Muscle of leg (tissue), 16 donors: ENCODE measurements at places on chromosomes 6 and 20. TPM values are rescaled to one million over a fixed set of nuclear protein-coding genes. Genes with fewer than 3 reads are reported as not detected.

SLC22A3 gene
- 8.2 TPM for total RNA-seq

DEFB124 gene
- total RNA-seq: 0.62 TPM

NOX3 gene
- total RNA-seq: not detected

TOX2 gene
- total RNA-seq: 0.44 TPM

OR2B6 gene
- 0.09 TPM for total RNA-seq

TPBG gene
- 11.4 TPM for total RNA-seq

DLL1 gene
- total RNA-seq: 12.8 TPM

MAFB gene
- total RNA-seq: 6.3 TPM

TPD52L1 gene
- 39.8 TPM for total RNA-seq

POPDC3 gene
- total RNA-seq: 48.5 TPM

ASIP gene
- 0.27 TPM for total RNA-seq

DNA sequence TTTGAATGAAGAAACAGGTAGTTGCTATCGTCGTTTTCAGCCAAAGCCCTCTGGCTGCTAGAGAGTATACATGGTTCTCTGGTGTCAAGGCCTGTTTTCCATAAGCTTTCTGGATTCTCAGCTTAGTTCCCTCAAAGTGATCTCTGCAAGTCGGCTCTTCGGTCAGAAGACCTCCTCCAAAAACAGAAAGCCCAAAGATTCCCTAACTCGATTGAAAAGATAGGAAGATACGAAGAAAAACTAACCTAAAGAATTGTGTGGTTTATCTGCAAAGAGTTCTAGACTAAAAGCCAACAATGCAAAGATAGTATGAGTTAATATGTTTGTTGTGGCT, 545 bp upstream of the ASCC3 start:
- peaks cover 4% of the 10 kb centered on the region for H3K4me1 ChIP-seq
- H3K27me3 ChIP-seq: no peaks in the 10 kb centered on the region

GRCh38 chr6:130507666-130508028, 141.8 kb downstream of the TMEM200A start:
- no peaks in the 10 kb centered on the region for H3K27me3 ChIP-seq
- no peak overlapping the region for H3K27ac ChIP-seq
- no peaks in the 10 kb centered on the region for H3K4me1 ChIP-seq
- no peak overlapping the region for H3K4me3 ChIP-seq

- no peaks in the 10 kb centered on the region for H3K36me3 ChIP-seq
- no peak overlapping the region for H3K27ac ChIP-seq
- H3K4me1 ChIP-seq: no peaks in the 10 kb centered on the region
- no peaks in the 10 kb centered on the region for H3K27me3 ChIP-seq
Observed at GRCh38 chr6:109420751-109421150, 19.7 kb downstream of the PPIL6 start.

- H3K27me3 ChIP-seq: no peaks in the 10 kb centered on the region
- no peak for DNase-seq
- H3K4me1 ChIP-seq: peaks cover 4% of the 10 kb centered on the region
- H3K27ac ChIP-seq: peak overlapping the region; percentile 96
Observed at GRCh38 chr6:100880149-100880852, 828 bp downstream of the ASCC3 start.

- peak within 1 kb of the TSS; percentile 62 for H3K27ac ChIP-seq
- peak; percentile 82 for DNase-seq
- H3K4me1 ChIP-seq: no peaks in the 10 kb centered on the region
- peak within 1 kb of the TSS; percentile 33 for H3K4me3 ChIP-seq
- no peaks in the 10 kb centered on the region for H3K36me3 ChIP-seq
- peaks cover 24% of the 10 kb centered on the region for H3K27me3 ChIP-seq
Observed at GRCh38 chr20:46117704-46118467, at the start of gene CD40. Gene CD40, plus strand, starts transcription at chr20:46118314. Its CDS starts 30 bp downstream, at chr20:46118344.

DNA sequence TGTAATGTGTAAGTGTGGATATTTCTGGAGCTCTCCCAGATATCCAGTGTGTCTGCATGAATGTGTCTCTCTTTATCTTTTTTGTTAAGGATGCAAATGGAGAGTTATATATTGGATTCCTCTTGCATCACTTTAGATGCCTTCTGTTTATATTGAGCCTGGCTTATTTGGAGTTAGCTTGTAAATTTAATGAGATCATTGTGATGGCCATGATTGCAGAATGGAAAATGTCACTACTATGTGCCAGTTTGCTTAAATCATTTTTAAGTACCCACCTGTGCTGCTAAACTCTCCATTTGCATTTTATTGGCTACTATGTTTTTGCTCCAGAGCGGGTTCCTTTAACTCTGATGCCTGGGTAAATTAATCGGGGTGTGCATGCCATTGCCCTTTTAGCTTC, 334.8 kb downstream of the UTRN start:
- H3K36me3 ChIP-seq: no peaks in the 10 kb centered on the region
- no peak overlapping the region for H3K4me3 ChIP-seq
- no peak overlapping the region for H3K27ac ChIP-seq

- no peak overlapping the region for H3K27ac ChIP-seq
- H3K4me3 ChIP-seq: no peak overlapping the region
- H3K36me3 ChIP-seq: no peaks in the 10 kb centered on the region
- peaks cover 34% of the 10 kb centered on the region for H3K4me1 ChIP-seq
Observed at GRCh38 chr20:44800391-44801046, 9.8 kb downstream of the RIMS4 start.

DNA sequence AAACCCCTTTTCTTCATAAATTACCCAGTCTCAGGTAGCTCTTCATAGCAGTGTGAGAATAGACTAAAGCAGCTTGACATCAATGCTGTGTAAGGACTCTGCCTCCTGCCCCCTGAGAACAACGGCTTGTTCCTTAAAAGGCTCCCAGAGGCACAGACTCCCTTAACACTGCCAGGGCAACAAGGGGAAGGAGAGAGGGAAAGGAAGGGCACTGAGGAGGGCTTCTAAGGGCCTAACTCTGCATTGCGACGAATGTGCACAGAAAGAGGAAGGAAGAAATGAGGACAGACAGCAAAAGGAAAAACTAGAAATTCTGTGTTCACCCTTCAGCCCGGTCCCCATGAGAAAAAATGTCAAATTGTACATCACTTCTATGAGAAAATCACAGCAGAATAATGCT, 74.0 kb downstream of the AGPAT4 start:
- peak; percentile 53 for DNase-seq
- no peak overlapping the region for H3K27ac ChIP-seq
- no peaks in the 10 kb centered on the region for H3K36me3 ChIP-seq

- H3K27me3 ChIP-seq: no peaks in the 10 kb centered on the region
- peak; percentile 46 for DNase-seq
- no peaks in the 10 kb centered on the region for H3K4me1 ChIP-seq
Observed at GRCh38 chr20:62171245-62171644, 11.6 kb upstream of the MTG2 start.

DNA sequence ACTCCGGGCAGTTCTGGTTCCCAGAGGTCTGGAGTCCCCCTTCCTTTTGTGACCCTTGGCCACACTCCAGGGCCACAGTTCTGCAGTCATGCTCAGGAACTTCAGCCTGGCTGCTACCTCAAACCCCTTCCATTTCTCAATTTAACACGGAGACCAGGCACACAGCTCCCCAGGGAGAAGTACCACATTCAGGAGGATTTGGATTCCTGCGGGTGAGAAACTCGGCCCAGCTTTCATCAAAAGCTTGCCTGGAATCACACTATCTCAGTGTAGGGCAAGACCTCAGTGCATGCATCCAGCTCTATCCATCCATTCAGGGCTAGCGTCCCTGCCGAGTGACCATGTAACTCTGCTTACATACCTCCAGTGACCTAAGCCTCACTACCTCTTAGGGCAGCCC, 16.8 kb upstream of the IP6K3 start:
- H3K27ac ChIP-seq: no peak overlapping the region
- H3K36me3 ChIP-seq: no peaks in the 10 kb centered on the region
- no peaks in the 10 kb centered on the region for H3K27me3 ChIP-seq
- H3K4me3 ChIP-seq: no peak overlapping the region
- peaks cover 29% of the 10 kb centered on the region for H3K4me1 ChIP-seq
- no peak for DNase-seq

DNA sequence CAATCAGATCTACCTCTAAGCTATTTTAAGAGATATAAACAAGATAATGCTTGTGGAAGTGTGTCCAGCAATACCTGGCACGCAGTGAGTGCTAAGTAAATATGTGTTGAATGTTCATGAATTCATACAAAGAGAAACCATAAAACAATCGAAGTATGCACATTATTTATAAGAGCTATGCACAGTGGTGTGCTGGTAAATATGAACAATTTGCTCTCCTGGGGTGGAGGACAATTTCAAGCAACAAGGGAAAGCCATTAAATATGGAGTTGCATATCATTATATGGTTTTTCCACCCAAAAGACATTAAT, 526.6 kb upstream of the MARCKS start:
- no peak for DNase-seq
- H3K36me3 ChIP-seq: no peaks in the 10 kb centered on the region
- H3K27me3 ChIP-seq: no peaks in the 10 kb centered on the region
- H3K4me3 ChIP-seq: no peak overlapping the region
- no peaks in the 10 kb centered on the region for H3K4me1 ChIP-seq

- no peak for DNase-seq
- no peaks in the 10 kb centered on the region for H3K4me1 ChIP-seq
- no peak overlapping the region for H3K27ac ChIP-seq
Observed at GRCh38 chr6:72702421-72702820, 80.6 kb downstream of the KCNQ5 start.

- peaks cover 25% of the 10 kb centered on the region for H3K4me1 ChIP-seq
- DNase-seq: no peak
- H3K27ac ChIP-seq: no peak overlapping the region
- no peaks in the 10 kb centered on the region for H3K27me3 ChIP-seq
- H3K36me3 ChIP-seq: no peaks in the 10 kb centered on the region
- no peak overlapping the region for H3K4me3 ChIP-seq
Observed at GRCh38 chr6:11705069-11705468, 73.5 kb downstream of the ADTRP start.

DNA sequence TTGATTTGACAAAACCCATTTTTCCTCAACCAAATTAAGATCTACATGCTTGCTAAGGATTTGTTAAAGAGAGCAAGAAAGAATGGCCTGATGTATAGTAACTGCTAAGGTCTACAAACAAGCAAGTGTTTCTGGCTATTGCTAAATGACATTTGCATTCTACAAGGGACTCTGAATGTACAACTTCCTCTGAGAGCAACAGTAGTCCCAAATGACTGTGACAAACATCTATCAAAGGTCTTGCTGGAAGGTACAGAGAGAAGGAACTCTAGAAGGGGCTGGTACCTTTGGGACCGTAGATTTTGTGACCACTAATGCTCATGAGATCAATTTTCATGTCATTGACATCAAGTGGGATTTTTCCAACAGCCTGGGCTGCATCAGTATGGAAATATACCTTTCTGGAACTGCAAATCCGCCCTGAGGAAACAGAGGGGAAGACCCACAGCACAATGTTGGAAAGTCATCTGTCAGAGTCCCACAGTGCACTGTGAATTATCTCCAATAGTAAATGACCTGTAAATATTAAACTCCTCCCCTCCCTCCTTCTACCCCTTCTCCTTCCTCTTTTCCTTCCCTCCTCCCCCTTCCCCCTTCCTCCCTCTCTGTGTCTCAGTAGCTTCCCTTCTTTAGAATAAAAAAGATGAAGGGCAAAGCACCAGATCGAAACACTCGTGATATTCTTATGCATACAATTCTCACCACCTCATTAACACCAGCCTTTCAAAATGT, 15.9 kb upstream of the CPNE1 start:
- no peaks in the 10 kb centered on the region for H3K27me3 ChIP-seq
- peaks cover 19% of the 10 kb centered on the region for H3K36me3 ChIP-seq
- H3K27ac ChIP-seq: no peak overlapping the region
- H3K4me3 ChIP-seq: no peak overlapping the region
- H3K4me1 ChIP-seq: no peaks in the 10 kb centered on the region
- DNase-seq: no peak

DNA sequence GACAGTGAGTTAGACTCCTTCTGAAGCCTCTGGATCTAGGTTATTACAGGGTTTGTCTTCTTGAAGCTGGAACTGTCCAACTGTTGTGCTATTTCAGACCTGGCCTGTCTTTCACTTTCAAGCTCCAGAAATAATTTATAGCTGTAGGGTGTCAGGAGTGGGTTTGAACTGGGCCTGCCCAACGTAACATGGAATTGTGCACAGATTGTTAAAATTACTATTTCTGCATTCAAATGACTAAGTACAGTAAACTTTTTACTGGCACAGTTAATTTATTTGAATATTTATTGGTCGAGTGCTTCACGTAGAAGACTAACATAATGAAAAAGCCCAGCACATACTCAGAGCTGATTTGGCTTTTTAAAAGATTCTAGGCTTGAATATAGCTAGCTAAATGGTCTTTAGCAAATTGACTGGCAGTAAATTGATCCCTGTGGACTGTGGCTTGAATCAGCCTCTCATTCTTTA, 74.3 kb downstream of the ARID1B start:
- no peak overlapping the region for H3K27ac ChIP-seq
- peak; percentile 36 for DNase-seq
- H3K36me3 ChIP-seq: no peaks in the 10 kb centered on the region

GRCh38 chr20:54013471-54013870, 56.9 kb downstream of the BCAS1 start:
- DNase-seq: no peak
- no peak overlapping the region for H3K4me3 ChIP-seq
- no peaks in the 10 kb centered on the region for H3K36me3 ChIP-seq
- H3K27ac ChIP-seq: no peak overlapping the region

DNA sequence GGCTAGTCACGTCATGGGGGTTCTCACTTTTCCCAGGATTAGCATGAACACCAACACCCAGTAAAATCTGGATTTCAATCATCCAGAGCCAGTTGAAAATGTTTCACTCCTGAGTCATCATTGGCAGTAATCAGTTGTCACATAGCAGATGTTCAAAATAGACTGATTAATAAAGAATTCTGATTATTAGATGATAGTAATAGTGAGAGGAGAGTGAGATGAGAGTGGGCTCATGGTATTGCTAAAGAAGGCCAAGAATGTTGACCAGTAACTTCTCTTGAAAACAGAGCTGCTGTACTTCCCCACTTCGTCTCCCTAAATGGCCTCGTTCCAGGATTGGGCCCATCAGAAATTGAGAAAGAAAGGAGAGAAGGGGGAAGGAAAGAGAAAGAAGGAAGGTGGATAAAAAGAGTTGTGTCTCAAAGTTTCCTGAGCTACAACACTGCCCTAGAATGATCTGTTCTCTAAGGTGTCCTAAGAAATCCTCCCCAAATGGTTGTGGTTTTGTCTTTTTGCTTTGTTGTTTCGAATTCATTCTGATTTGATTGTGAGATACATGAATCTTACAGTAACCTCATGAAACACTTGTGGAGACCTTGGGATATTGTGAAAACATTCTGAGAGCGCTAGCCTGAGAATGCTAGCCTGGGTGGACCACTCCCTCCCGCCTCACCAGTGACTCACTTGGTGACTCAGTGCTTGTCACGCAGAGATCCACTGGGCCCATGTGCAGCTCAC, 502.2 kb upstream of the JARID2 start:
- DNase-seq: no peak
- no peaks in the 10 kb centered on the region for H3K36me3 ChIP-seq
- H3K27ac ChIP-seq: no peak overlapping the region
- no peak overlapping the region for H3K4me3 ChIP-seq
- no peaks in the 10 kb centered on the region for H3K4me1 ChIP-seq
- peaks cover 2% of the 10 kb centered on the region for H3K27me3 ChIP-seq
